ENCODE measurements at places on chromosomes 7 and 10.

DNA sequence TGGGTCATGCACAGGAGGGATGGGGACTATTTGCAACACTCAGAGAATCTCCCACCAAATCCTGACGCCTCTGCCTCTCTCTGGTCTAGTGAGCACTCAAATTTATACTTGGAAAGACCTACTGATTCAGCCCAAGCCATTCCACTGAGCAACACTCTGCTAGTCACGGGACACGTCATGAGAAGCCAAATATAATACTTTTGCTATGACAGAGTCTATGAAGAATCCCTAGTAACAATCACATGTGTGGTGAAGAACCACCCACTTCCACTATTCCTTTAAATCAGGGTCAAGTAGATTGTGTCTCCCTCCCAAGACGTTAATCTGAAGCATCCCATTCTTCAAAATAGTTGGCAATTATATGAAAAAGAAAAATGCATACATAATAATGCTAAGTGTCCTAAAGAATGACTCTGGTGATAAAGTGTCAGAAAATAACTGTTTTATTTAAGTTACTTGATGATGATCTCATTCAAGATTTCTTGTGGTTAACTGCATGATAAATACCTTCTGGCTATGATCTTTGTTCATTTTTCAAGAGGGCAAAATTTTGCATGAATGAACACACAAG is 28.5 kb downstream of the CHCHD3 start:
- no peak for DNase-seq

DNA sequence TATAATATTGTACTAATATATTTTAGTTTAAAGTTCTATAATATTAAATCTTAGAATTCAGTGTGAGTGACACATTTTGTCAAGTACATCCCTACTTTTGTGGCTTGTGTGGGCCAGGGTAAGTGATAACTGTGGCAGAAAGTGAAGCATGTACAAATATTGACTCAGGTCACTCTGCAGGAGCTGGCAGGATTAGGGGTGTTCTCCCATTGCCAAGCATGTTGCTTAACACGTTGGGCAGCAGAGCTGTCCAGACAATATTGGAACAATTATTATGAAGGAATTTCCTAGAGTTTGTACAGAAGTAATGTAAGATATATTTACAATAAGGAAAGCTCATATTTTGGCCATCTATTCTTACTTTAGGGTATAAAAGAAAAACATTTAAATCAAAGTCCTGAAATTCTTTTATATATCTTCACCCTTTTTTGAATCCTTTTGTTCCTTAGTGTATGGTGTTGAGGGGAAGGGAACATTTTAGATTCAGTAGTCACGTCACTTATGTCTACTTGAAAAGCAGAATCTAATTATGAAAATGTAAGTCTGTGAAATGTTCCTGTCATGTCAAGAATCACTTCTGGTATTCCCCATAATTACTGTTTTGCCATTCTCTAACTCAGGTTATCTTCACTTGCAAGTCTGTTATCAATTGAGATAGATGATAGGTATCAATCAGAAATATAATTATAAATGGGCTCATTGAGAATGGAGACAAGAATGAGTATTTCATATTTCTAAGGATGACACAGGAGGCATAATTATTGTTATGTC is 4.0 kb downstream of the HDAC9 start:
- DNase-seq = no peak

GRCh38 chr10:19451937-19452336 is 364.3 kb upstream of the PLXDC2 start:
- no peak for DNase-seq

GRCh38 chr7:46835556-46835955 is 746.4 kb downstream of the TNS3 start:
- DNase-seq = no peak

- no peak for DNase-seq
These were observed 22.8 kb downstream of the CDK14 start for GRCh38 chr7:90618876-90619275.

GRCh38 chr10:97915346-97916131 is 65.9 kb downstream of the GOLGA7B start:
- no peak for DNase-seq

GRCh38 chr7:105060437-105060836 is 46.4 kb downstream of the KMT2E start:
- DNase-seq = no peak

- no peak for DNase-seq
These were observed 53.7 kb downstream of the BEND7 start for GRCh38 chr10:13475124-13475523.

DNA sequence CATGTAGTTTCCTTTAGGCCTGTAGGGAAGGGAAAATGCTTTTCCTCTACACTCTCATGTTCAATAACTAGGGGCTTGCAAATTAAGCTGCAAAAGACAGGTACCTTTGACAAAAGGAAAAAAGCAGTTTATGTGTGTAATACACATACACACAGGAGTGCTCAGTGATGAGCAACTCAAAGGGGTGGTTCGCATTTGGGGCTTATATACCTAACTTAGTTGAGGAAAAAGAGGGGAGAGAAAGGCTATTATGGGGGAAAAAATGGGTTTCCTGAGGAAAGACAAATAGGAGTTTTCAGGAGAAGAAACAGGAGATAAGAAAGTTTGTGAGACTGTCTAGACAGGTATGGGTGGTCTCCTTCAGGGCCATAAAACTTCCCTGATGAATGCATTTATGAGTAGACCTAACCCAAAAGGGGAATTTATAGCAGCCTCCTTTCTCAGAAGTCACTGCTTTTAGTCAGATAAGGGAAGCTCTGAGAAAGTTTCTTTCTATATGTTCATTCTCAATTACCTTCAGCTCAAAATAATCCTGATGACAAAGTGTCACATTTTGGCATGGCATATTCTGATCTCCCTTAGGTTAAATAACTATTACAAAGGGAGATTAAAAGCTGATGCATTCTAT is 55.2 kb upstream of the EZH2 start:
- no peak for DNase-seq

DNA sequence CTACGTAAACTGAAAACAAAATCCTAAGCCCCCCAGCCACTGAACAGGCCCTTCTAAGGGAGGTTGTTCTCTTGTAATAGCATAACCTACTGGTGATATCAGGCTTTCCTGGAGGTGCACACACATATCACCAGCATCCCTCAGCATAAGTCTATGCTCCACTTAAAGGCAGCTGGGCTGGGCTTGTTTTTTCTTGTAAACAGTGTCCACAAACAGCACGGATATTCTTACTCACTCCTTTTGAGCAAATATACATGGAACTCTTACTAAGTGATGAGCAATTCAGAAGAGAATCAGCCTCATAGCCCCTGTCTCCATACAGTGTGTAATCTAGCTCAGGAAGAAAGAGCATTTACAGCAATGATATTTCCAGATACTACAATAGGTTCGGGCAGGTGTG is 2.4 kb downstream of the LRIT1 start:
- no peak for DNase-seq

GRCh38 chr7:141460781-141461715 is 90.2 kb upstream of the AGK start:
- no peak for DNase-seq

- DNase-seq = peak; percentile 56
These were observed 12.8 kb upstream of the CRHR2 start for GRCh38 chr7:30694774-30695721.

DNA sequence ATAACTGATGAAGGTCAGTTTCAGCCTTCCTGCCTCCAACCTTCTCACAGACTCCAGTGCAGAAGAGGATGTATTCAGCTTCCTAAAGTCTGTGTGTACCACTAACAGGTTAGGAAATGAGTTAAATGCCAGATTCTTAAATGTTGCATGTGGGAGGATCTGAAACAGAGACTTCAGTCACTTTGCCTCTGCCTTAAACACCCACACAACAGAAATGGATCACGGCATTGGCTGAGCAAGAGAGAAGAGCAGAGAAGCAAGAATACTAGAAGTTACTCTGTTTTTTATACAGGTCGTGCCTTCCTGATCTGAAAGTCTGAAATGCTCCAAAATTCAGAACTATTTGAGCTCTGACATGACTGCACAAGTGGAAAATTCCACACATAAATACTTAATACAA is 98.9 kb upstream of the ARHGAP21 start:
- no peak for DNase-seq

- DNase-seq = no peak
These were observed 118.1 kb downstream of the PTPRN2 start for GRCh38 chr7:158469396-158470051.

DNA sequence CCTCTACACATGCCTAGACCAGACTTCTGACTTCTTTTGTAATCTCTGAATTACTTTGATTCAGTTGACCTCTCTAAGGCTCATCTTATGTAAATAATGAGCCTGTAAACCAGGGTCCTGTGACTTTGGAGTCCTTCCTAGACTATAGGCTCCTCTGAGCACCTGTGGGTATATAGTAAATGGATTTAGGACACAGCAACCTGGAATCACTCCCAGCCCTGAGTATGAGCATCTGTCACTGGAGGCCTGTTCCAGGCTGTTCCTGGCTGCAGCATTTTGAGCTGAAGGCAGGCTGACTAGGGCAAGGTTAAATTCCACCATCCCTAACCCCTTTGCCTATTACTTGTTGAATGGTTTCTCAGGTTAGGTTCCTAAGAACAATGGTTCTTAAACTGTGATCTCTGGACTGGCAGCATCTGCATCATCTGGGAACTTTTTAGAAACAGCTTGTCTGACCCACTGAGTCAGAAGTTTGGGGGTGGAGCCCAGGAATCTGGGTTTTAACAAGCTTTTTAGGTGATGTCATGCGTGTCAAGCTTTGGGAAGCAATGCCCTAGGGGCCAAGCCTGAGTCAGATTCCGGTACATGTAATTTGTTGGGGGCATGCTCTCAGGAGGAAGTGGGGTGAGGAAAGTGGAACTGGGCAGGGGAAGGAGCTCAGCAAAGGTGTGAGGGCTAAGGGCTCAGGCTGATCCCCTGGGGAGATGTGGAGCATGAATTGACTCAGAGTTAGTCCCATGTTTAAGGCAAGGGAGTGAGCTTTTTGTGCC is 28.2 kb downstream of the MINDY4 start:
- DNase-seq = no peak

DNA sequence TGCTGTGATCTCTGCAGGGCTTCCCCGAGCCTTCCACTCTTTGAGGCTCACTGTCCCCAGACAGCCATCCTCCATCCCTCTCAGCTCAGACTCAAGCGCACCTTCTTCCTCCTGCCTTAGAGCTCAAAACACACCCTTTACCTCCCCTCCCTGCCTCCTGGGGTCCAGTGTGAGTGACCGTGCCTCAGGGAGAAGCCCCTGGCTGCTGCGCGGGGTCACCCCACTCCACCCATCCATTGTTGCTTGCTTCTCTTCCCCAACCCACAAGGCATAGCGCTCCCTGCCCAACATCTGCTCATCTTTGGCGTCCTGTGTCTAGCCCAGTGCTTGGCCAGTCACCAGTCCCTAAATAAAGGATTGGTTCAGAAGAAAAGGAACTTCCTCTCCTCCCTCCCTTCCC is 170.3 kb downstream of the TCERG1L start:
- DNase-seq = no peak

DNA sequence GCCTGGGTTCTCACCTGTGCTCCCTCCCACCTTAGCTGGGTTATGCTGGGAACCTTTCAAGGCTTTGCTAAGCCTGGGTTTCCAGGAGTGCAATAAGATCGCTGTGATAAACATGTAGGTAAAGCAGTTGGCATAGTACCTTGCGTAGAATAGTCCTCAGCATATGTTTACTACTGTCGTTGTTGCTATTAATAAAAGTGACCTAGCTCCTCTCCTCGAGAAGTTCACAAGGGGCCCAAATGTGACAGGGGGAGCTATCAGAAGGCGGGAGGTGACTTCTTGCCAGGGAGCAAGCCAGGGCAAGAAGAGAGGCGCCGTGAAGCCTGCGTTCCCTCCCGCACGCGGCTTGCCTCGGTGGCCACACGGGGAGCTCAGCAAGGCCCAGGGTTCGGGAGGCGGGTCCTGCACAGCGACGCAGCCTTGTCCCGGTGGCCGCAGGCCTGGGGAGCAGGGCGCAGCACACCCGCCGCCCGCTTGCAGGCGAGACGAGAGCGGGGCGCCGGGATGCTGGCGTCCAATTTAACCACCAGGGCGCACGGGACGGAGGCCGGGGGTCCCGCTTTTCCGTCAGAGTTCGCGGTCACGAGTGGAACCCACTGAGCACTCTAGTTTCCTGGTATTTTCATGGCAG is 106.2 kb downstream of the SNX10 start:
- DNase-seq = peak; percentile 73

GRCh38 chr7:37247861-37248260 is 200.8 kb downstream of the ELMO1 start:
- peak; percentile 74 for DNase-seq

GRCh38 chr7:14503623-14504022 is 398.9 kb downstream of the DGKB start:
- no peak for DNase-seq

DNA sequence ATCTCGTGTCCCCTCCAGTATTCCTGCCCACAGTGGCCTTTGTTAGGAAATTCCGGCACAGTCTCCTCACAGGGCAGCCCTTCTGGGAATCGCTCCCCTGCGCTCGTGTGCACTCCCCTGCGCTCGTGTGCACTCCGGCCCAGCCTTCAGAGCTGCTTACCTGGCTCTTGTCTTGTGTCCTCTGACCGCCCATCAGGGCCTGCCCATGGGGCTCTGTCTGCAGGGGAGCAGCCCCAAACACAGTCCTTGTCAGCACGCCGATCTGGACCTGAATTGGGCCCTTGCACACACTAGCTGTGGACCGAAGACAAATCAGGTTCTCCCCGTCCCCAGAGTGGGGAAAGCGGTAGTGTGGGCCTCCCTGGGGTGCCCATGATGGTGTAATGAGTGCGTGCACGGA is 179.4 kb downstream of the CUX1 start:
- no peak for DNase-seq

DNA sequence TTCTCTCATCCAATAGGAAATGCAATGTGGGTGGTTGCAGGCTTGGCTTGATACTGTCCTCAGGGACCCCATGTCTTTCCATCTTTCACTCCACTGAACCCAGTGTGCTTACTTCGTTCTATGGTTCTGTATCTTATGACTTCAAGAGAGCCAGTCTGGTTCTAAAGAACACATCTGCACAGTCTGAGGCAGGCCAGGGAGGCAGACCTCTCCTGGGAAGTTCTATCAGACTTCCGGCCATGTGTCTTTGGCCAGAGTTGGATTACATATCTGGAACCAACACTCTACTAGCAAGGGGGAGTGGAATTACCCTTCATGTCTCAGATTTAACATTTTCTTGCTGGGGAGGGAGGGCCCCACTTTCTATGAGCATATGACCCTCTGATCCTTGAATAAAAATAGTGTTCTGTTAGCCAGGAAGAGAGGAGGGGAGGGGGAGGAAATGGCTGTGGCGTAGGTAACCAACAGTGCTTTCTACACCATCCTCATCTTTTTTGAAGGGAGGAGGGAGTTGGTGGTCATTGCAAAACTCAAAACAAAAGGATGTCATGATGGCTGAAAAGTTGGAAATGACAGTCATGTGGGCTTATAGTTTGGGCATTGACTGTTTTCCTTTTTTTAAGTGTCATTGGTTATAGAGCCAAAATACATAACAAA is 370.2 kb downstream of the GATA3 start:
- no peak for DNase-seq

DNA sequence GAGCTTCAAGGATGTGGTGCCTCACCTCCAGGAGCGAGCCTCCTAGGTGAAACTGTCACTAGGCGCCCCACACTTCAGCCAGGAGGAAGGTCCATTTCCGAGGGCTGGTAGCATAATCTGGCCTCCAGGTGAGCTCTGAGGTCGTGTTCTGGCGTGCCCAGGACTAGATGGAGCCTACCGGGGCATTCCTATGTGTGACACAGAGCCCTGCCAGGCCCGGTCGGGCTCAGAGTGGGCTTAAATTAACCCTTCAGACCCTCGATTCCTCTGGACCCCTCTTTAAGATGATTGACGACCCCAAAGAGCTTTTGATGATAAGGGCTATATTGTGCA is 233.1 kb downstream of the EBF3 start:
- DNase-seq = peak; percentile 39

All from H9 (cell line).